Activated T-cell treated with anti-CD3 and anti-CD28 coated beads, Interleukin-2, amount 50 U/mL, for 24 hours (primary cell): ENCODE measurements at places on chromosomes 3 and 15.

DNA sequence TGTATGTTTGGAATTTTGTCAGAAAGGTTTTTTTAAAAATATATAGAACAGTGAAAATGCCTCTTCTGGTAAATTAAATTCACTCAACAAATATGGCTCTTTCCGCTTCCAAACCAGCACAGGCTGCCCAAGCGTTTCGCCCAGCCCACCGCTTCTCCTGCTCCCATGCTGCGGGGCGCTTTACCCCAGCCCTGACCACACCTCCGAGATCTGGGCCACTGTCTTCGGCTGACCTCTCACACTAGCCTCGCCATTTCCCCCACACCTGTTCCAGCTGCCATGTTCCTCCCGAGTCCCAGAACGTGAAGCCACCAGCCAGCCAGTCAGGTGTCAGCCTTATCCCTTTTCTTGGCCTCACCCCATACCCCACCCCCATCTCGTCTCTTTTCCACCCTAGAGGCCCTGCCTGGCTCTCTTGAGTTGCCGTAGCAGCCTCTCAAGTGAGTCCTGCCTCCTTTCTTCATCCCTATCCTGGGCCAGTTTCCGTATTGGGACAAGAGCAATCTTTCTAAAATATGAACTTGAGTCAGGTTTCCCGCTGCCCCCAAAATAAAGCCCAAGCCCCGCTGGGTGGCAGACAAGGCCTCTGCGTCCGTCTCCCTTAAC is 46.5 kb downstream of the SLC12A8 start:
- H3K27ac ChIP-seq: no peak overlapping the region
- no peaks in the 10 kb centered on the region for H3K27me3 ChIP-seq
- no peaks in the 10 kb centered on the region for H3K4me1 ChIP-seq
- no peak for DNase-seq

GRCh38 chr3:120495809-120496208 is 45.0 kb upstream of the FSTL1 start:
- no peak overlapping the region for H3K27ac ChIP-seq
- DNase-seq: no peak
- H3K36me3 ChIP-seq: no peaks in the 10 kb centered on the region
- H3K4me1 ChIP-seq: no peaks in the 10 kb centered on the region

DNA sequence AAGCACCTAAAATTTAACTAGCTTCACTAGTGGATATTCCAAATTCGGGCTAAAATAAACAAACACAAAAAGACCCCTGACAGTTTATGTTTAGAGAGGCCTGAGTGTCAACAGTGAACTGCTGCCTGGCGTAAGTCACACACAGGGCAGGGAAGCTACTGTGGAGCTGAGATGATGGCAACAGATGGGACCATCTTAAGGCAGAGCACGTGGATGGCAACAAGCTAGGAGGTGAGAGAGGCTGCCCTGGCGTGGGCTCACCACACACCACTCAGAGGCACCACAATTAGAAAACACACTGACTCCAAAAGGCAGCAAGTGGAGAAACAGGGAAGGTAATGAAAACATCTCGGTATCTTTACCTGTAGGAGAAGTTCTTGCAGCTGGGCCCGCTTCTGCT is 93.3 kb downstream of the ATP1B3 start:
- no peak overlapping the region for H3K27ac ChIP-seq
- H3K4me1 ChIP-seq: no peaks in the 10 kb centered on the region
- DNase-seq: no peak
- no peak overlapping the region for H3K4me3 ChIP-seq
- H3K27me3 ChIP-seq: no peaks in the 10 kb centered on the region
- H3K36me3 ChIP-seq: peaks cover 16% of the 10 kb centered on the region

DNA sequence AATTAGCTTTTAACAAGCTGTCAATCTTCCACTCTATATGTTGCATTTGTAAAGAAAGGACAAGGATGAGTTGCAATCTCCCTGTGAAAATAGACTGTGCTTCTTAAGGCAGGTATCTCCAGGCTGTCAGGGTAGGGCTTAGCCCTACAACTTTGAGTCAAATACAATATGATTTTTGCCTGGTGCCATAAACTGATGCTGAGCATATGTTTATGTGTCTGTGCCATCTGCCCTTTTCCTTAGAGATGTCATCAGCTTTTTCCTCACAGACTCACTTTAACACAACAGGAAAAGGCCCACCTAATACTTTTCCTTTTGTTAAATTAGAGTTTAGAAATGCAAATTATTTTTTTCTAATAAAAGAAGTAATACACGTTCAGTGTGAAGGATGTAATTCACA is 548.3 kb downstream of the NLGN1 start:
- no peaks in the 10 kb centered on the region for H3K27me3 ChIP-seq
- H3K4me3 ChIP-seq: no peak overlapping the region
- H3K4me1 ChIP-seq: no peaks in the 10 kb centered on the region

- H3K27ac ChIP-seq: no peak overlapping the region
- H3K27me3 ChIP-seq: no peaks in the 10 kb centered on the region
- no peak overlapping the region for H3K4me3 ChIP-seq
- DNase-seq: no peak
- H3K4me1 ChIP-seq: peaks cover 2% of the 10 kb centered on the region
Measured at GRCh38 chr15:66306381-66306780, 13.0 kb downstream of the DIS3L start.

DNA sequence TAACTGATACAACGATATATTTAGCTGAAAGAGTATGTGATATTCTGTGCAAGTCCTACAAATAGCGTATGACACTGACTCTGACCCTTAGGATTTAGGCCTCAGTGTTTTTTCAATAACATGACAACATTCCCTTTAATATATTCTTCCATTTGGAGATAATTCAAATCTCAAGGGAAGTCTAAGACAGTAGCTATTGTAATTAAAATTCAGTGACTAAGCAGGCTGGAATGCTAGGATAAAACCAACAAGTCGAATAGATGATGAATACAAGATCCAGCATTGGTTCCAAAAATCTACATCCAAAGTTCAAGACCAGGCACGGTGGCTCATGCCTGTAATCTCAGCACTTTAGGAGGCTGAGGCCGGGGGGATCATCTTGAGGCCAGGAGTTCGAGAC is 56.2 kb downstream of the QTRT2 start:
- no peaks in the 10 kb centered on the region for H3K36me3 ChIP-seq
- H3K27me3 ChIP-seq: peaks cover 13% of the 10 kb centered on the region
- H3K4me3 ChIP-seq: no peak overlapping the region
- no peak for DNase-seq

DNA sequence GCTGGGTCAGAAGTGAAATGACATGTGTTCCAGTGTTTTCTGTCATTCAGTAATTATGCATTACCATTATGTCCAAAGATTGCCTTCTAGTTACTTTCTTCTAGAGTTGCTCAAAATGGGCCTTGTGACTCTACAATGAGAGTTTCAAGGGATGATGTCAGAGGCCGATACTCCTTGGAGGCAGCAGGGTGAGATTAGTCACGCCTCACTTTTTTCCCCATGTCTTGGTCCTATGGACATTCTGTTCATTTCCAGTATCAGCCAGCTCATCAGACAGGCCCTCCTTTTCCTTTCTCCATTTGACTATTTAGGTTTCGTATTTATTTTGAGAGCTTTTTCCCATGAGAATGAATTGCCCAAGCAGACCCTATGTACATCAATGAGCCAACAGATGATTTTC is 17.5 kb downstream of the VGLL3 start:
- H3K36me3 ChIP-seq: no peaks in the 10 kb centered on the region
- no peak overlapping the region for H3K4me3 ChIP-seq
- H3K4me1 ChIP-seq: no peaks in the 10 kb centered on the region
- H3K27me3 ChIP-seq: no peaks in the 10 kb centered on the region
- H3K27ac ChIP-seq: no peak overlapping the region
- no peak for DNase-seq

GRCh38 chr3:25288413-25288812 is 139.7 kb upstream of the RARB start:
- H3K4me3 ChIP-seq: no peak overlapping the region
- H3K4me1 ChIP-seq: no peaks in the 10 kb centered on the region
- H3K27me3 ChIP-seq: no peaks in the 10 kb centered on the region

DNA sequence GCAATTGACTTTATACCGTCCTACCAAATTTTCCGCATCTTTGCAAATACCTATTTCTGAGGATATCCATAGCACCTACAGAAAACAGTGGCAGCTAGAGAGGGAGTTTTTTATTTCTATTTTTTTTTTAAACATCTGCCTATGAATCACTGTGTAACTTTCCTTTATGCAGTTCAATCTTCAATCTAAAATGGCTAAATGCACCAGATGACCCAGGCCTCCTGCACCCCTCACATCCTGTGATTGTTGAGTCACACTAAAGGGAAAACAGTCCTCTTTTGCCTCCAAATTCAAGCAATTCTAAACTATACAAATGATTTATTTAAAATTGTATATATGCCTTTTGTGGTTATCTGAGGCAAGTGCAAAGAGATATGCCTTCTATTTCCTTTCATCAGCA is 20.1 kb upstream of the BCL6 start:
- peaks cover 36% of the 10 kb centered on the region for H3K4me1 ChIP-seq
- no peak for DNase-seq
- H3K4me3 ChIP-seq: no peak overlapping the region
- H3K27ac ChIP-seq: no peak overlapping the region

- H3K27me3 ChIP-seq: peaks cover 26% of the 10 kb centered on the region
- peak overlapping the region; percentile 63 for H3K27ac ChIP-seq
- DNase-seq: peak; percentile 39
- peaks cover 13% of the 10 kb centered on the region for H3K4me1 ChIP-seq
Measured at GRCh38 chr3:72288955-72289691, 504.2 kb upstream of the PROK2 start.

- H3K27me3 ChIP-seq: peaks cover 19% of the 10 kb centered on the region
- DNase-seq: no peak
- H3K27ac ChIP-seq: no peak overlapping the region
Measured at GRCh38 chr3:14238356-14238755, 59.7 kb downstream of the LSM3 start.

DNA sequence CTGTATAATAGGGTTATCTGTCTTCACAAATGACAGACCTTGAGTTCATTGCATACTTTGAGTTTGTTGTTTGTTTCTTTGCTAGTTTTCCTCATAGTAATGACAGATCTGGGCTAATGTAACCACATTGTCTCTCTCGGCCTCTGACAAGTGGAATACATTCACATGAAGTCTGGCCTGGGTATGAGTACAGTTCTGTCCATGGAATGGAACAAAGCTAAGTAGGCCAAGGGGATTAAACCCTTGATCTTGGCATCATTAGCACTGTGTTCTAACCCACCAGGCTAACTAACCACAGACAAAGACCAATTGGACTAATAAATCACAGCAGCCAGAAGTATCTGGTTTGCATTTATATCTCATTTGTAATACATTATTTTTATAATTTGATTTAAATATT is 7.6 kb upstream of the VGLL3 start:
- no peak overlapping the region for H3K27ac ChIP-seq
- H3K4me3 ChIP-seq: no peak overlapping the region
- H3K27me3 ChIP-seq: peaks cover 3% of the 10 kb centered on the region
